ENCODE measurements at places on chromosomes 4 and X.

GRCh38 chrX:118526149-118526548 is 30.5 kb downstream of the DOCK11 start:
- DNase-seq = no peak

- DNase-seq = no peak
Observed at GRCh38 chr4:11700751-11701226, 272.1 kb upstream of the HS3ST1 start.

GRCh38 chr4:48780865-48781214 is 761 bp upstream of the FRYL start:
- no peak for DNase-seq

DNA sequence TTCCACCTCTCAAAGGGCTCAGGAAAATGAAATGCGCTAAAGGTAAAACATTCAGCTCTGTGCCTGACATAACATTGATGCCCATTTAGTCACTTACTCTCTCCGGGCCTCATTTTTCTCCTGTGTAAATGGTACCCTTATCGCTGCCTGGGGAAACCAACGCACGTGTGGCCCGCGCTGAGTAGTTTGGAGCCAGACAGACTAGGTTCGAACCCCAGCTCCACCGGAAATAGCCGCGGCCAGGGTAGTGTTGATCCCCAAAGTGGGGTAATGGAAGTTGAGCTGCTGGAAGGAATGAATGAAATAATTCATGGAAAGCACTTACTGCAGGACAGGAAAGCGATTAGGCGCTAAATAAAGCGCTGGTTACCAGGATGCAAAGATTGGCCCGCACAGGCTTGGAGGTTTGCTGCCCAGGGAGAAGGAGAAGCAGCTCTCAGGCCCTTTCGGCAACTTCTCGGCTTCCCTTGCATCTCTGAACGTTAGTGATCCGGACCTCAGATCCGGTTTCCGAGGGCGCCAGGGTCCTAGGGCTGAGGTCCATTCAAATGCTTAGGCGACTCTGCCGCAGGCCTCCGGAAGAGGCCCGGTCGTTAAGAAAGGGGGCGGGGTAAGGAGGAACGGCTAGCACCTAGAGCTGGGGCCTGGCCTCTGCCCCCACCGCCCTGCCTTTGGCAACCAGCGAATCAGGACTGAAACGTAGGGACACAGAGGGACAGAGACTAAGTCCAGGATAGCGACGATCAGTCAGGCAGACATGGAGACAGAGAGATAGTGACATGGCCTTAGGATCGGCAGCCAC is 13.3 kb downstream of the NKX3-2 start:
- no peak for DNase-seq

DNA sequence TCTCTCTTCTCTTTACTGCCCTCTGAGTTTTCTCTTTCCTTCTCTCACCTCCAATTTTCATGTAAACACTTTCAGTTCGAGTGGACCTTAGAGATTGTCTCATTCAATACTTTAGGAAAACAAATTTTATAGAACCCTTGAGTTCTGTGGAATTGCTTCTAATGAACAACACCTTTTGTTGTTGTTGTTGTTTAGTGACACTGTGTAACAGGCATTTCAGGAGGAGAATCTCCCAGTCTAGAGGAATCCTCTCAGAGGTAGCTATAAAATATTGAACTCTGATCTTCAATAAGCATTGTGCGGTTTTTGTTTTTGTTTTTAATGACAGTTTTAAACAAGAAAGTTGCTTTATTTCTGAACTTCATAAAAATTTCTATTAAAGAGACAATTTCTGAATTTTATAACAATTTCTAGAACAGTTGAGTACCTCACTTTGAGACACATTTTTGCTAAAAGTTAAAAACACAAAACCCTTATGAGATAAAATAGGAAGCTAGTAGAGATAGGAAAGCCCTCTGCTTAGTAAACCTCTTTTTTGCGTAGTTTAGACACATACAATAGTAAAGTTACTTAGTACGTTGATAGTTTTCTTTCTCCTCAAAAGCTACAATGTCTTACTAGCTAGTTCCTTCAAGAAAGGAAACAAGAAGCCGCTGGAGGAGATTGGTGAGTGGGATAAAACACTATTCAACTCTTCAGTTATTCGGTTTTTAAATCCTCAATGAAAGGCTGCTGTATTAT is 38.8 kb downstream of the CLCN3 start:
- no peak for DNase-seq

GRCh38 chr4:142091085-142091513 is 454.7 kb downstream of the IL15 start:
- DNase-seq = no peak
